ENCODE measurements at places on chromosomes 12 and 14.

GRCh38 chr14:22981876-22982476 lies 375 bp downstream of the AJUBA start:
- no peak for DNase-seq

- peak; percentile 53 for DNase-seq
These were observed 1.8 kb downstream of the ZDHHC22 start for GRCh38 chr14:77139540-77140358.

DNA sequence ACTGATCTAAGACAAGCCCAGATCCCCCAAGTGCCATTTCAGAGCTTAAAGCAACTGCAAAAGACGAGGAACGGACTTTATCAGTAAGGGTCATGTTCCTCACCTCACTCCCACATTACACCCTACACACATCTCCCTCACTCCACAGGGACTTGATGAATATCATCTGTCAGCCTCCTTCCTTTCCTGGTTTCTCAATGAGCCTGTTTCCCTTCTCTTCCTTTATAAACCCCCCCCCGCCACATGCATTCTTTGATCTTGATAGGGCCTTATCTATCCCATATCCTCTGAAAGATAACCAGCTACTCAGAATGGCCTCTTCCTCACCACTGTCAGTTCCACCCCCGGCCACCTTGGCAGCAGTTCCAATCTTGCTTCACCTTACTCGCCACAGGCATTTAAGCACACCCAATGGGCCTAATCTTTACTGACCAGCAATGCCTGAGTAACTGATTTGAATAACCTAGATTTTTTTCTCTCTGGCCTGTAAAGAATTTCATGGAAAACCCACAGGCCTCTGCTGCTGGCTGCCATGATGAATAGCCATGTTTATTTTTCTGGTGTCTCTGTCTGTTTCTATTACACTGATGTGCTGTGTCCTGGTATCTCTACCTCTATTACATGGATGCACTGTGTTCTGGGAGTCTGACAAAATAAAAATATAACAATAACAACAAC lies 138.7 kb downstream of the PHLDA1 start:
- no peak for DNase-seq

DNA sequence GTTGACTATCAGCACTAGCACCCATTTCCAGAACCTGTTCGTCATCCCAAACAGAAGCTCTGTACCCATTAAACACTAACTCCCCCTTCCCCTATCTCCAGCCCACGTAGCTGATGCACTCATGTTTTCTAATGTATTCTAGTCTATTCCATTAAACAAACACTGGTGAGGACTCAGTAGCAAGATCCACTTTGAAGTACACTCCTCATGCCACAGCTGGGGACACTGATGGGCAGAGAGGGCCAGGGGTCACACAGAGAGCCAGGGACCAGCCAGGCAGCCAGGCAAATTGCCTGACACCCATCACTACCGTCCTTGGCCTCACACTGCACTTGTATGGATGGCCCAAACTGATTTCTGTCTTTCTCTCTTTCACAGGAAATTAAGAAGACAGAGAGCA lies 269.9 kb upstream of the DIO3 start:
- no peak for DNase-seq

All from NCI-H1105 (cell line).